ENCODE measurements at places on chromosomes 2 and 18.

- no peak for DNase-seq
These were observed 13.5 kb downstream of the INPP4A start for GRCh38 chr2:98458207-98458606.

- peak; percentile 42 for DNase-seq
These were observed 37.4 kb downstream of the VAPA start for GRCh38 chr18:9951022-9951859.

- DNase-seq: no peak
These were observed 325.5 kb upstream of the MEIS1 start for GRCh38 chr2:66109419-66109818.

DNA sequence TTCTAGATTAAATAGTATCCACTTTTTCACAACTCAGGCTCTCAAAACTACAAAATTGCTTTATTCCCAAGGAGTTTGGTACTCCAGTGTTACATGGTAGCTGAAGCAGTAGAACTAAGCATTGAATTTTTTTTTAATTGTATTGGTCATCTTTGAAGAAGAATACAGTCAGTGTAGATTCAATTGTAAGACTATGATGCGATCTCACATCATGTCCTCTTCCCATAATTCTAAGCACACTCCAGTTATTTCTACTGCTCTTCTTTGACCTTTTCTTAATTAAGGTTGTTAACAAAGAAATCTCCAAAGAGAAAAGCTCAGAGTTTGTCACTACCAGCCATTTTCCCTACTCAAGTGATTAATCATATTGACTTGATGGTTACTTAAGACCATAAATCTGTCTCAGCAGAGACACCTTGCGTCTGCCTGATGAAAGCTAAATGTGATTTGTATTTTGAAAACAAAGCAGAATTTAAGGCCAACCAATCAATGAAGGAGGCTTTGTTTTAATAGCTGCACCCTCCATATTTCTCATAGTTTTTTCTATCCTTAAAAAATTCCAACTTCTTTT is 130.2 kb downstream of the DTNA start:
- no peak for DNase-seq

DNA sequence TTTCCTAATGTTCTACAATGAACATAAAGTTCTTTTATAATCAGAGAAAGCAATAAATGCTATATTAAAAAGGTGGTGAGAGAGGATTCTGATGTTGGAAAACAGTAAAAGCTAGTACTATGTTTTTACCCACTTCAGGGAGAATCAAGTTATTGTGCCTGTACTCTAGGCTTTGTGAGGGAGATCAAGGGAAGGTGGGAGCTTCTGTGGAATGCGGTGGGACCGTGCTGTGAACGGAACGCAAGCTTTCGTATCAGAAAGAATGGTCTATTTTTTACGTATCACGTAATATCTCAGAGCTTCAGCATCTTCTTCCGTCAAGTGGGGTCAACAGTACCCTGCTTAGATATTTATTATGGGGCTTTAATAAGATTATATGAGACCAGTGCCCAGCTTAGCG is 193.2 kb downstream of the CLIP4 start:
- no peak for DNase-seq

DNA sequence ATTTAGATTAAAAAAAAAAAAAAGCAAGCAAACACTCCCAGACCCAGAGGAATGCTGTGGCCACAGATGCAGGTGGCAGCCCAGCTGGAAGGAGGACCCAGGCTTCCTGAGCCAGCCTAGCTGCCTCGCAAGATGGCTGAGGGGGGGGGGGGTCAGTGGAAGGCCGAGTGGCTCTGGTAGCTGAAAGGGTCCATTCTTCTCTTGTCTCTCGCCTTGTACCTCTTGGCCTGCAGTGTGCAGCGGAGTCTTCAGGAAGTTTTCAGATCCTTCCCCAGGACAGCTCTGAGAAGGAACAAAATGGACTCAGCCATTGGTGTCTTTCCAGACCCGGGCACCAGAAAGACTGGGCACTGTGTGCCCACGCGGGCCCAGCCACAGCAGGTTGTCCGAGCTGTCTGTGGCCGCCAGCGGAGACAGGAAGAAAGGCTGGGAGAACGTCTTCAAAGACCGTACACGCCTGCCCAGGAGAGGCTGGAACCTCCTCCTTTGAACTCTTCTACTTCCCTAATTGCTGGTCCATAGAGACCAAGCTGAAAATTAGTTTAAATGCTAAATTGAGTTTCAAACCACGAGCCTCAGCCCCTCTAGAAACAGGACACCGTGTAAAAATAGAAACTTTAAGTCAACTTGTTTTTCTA is 21.3 kb downstream of the APCDD1 start:
- no peak for DNase-seq

DNA sequence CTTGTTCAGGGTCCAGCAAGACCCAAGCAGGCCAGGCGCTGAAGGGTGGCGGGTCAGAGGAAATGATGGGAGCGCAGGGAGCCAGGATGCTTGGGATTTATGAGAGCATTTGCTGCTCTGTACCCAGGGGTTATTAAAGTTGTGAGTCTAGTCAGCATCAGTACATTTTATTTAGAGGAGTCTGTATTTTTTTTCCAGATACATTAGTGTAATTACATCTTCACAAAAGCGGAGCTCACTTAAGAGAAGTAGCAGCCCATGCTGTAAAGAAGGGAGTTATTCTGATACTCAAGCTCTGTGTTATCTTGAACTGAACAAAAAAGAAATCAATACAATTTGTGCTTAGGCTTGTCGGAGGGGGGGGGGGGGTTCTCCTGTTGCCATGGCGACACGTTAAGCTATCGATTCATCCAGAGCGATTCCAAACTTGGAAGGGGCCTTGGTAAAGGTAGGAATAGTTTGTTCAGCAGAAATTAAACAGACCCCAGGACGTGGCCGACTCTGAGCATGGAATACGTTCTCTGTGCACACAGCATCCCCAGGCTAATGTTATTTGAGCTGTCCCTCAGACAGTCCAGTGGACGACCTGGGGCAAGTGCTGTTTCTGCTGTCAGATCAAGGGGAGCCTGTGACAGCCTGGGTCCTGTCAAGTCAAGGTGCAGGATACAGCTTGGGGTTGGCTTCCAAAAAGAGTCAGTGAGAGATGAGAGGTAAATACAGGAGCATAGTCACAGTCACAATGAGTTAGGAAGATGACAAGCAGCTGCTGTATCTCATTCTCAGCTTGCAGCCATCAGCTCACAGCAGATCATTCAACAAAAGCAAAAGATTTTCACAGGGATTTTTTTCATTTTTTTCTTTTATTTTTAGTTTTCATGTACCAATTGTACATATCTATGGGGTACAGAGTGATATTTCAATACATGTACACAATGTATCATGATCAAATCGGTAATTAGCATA is 387.6 kb downstream of the DCDC2C start:
- no peak for DNase-seq

DNA sequence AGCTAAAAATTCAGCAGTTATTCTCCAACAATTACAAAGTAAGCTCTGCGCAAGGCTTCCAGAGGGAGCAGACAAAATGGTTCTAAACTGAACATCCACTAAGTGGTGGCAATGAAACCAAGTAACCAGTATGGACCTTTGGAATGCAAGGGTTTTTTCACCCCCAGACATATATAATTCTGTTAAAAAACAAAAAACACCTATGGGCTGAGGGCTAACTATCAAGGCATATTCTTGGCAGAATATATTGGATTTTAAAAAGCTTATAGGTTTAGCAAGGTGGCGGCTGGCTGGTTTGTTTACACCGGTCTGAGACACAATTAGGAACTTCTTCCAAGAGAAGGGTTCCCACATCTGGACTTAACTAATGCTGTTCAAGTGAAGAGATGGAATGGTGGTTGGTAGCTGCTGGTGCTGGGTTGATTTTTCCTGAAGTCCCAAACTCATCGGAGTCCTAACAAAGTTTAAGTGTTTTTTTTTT is 2.8 kb downstream of the ZFP36L2 start:
- no peak for DNase-seq

DNA sequence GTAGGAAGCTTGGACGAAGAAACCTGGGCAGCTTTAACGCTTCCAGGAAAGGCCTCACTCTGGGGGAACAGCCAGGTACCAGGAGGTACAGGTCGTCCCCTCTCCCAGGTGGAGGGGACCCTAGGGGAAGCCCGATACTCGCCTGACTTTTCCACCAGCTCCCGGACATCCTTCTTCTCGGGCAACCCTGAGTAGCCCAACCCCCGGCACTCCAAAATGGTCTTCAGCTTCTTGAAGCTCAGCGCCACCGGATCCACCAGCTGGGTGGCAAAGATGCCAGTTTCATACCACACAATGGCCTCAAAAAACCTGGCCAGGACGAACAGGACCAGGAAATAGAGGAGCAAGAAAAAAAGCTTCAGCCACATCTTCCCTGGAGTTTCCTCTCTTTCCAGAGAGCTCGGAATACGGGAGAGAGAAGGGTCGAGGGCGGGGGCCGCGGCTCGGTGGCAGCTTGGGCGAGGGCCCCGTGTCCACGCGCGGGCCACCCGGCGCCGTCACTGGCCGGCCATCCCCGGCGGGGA is 1.1 kb downstream of the RNF103 start:
- DNase-seq: peak; percentile 18

- DNase-seq: no peak
These were observed 32.3 kb downstream of the FBLN7 start for GRCh38 chr2:112170495-112170894.

DNA sequence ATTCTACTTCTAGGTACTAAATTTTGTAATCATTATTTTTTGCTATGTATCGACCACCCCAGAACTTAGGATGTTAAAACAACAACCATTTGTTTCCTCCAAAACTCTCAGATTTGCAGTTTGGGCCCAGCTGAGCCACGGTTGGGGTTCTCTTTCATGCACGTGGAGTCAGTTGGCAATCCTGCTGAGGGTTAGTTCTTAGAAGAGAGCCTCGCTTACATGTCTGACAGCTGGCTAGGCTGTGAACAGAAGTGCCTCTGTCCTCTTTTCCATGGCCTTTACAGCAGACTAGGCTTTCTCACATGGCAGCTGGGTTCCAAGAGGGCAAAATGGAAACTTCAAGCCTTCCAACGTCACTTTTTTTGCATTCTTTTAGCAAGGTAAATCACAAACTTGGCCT is 9.3 kb upstream of the RGPD4 start:
- no peak for DNase-seq

DNA sequence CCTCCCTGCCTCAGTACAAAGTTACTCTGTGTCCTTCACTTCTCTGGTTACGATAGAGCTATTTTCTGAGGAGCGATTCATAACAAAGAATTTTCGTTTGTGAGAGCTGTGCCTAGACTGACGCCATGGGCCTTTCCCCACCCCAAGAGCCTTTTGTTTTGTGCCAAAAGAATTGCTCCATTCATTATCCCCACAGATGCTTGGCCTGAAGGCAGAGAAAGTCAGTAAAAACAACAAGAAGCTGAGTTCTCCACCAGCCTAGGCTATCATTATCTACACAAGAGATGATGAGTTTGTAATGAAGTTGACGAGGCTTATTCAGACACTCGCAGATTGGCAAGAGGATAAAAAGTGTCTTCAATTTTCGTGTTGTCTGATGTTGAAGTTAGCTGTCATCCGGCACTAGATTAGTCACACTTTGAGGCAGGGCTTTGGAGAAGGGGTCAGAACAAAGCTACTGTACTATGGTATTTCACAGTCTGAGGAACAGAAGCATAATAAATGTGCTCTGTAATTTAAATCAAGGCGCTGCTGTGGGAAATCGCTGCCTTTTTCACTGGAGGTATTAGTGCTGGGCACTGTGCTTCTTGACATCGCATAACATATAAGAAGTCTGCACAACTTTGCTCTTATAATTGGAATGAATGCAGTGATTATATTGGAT is 278.4 kb upstream of the FIGN start:
- no peak for DNase-seq

DNA sequence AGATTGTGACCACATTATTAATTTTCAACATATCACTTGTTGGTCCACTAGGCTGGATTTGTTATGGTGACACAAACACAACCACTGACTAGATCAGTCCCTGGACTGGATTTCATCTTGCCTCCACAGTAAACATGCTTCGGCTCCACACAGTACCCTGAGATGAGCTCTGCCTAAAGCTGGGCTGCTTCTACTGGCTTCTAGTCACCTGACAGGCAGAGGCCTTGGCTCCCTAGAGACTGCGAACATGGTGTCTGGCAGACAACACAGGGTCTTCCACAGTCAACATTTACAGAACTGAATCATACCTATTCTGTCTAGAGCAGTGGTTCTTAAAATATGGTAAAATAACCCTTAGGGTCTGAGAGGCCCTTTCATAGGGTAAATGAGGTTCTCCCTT is 69.2 kb downstream of the RIT2 start:
- DNase-seq: peak; percentile 61

DNA sequence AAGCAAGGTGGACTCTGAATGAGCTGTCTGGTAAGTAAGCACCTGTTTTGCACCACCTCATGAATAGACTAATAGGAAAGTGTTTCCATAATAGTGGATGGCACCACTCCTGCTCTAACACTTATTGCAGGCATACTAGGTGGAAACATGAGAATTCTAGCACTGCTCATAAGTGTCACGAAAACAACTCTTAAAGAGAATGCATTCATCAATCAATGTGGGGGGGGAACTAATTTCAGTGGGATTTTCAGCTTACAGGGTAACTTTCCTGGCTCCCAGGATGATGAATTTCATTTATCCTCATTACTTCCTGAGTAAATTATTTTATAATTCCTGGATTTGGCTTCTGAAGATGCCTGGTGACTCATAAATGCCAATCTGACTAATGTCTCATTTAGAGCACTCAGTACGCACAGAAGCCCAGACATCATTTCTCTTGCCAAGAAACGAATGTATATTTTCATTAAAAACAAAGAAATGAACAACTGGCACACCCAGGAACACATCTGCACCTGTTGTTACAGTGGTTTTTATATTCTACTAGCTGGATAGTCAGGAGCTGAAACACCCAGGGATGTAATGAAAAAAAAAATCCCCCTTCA is 129.6 kb downstream of the PID1 start:
- no peak for DNase-seq

DNA sequence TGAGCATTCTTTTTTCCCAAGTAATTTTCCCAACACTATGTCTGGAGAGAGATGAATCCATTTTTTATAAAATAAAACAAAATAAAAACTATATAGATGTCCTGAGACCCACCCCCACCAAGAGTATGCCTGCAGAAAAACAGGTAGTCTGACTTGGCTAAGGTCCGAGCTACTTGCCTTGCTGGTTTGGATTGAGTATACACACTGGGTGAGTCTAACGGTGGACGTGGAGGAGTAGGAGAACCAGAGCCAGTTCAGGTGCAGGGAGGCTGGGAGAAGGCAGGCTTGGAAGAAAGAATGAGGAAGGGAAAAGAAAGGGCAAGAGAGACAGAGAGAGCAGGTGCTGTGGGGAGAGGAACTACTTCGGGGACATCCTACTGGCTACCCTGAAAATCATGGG is 21.3 kb upstream of the AFTPH start:
- DNase-seq: no peak

GRCh38 chr2:122136056-122136455 is 380.6 kb downstream of the TSN start:
- peak; percentile 18 for DNase-seq

DNA sequence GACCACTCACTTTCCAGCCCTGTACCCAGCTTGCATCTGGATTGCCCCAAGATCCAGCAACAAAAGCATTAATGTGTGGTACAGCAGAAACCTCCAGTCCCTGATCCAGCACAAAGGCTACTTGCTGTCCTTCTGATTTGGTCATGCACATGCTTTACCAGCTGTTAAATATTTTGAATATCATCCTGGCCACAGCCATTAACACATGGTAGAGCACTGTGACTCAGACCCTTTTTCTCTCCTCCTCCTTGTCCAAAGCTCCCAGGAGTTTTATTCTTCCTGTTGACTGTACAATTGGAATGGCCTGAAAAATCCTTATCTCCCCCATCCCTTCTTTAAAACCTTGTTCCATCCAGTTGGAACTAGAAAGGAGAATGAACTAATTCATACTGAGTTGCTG is 419.7 kb upstream of the TNP1 start:
- no peak for DNase-seq

GRCh38 chr2:181304011-181304844 is 153.0 kb upstream of the ITGA4 start:
- DNase-seq: no peak

All from BE2C (cell line).